ENCODE measurements at places on chromosomes 13 and 19. TPM values are rescaled to one million over a fixed set of nuclear protein-coding genes. Genes with fewer than 3 reads are reported as not detected.

DNA sequence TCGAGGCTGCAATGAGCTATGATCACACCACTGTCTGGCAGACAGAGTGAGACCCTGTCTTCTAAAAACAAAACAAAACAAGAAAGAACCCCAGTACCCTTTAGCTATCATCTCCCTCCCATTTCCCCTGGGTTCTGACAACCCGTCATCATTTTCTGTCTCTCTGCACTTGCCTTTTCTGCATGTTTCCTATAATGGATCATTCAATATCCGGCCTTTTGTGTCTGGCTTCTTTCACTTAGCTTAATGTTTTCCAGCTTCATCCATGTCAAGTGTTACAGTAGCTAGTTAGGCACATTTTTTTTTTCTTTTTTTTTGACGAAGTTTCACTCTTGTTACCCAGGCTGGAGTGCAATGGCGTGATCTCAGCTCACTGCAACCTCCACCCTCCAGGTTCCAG lies 16.5 kb downstream of the AP2S1 start:
- no peak for DNase-seq

GRCh38 chr13:99489028-99489427 lies 12.2 kb upstream of the TM9SF2 start:
- DNase-seq: no peak

DNA sequence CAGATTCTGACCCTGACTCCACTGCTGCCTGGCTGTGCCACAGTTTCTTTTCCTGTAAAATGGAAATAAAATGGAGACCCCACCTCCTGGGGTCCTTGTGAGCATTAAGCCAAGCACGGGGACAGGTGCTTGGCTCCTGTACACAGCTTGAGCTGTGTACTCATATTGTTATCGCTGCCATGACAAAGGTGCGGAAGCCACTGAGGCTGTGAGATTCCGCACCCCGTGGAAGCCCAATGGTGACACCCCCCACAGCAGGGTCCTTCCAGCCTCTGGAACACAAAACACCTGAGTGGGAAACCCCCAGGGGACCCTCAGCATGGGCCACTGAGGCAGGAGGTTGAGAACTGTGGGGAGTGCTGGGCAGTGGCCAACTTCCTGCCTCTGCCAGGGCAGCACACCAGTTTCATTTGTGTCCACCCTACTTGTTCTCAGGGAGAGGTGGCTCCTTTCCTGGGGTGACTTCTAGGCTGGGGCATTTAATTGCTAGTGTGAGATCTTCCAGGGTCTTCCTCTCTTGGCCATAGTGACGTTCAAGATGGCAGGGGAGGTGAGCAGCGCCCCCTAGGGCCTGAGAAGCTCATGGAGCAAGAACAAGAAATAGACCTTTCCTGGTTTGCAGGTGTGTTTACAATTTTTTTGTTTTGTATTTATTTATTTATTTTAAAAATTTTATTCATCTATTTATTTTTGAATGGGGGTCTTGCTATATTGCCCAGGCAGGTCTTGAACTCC lies 5.4 kb upstream of the JSRP1 start:
- no peak for DNase-seq

Gene USP12
- 58.8 TPM for total RNA-seq

Gene MUC16
- 0.15 TPM for total RNA-seq

Gene IGFL3
- not detected for total RNA-seq

Gene ZNF665
- total RNA-seq: 7.1 TPM

DNA sequence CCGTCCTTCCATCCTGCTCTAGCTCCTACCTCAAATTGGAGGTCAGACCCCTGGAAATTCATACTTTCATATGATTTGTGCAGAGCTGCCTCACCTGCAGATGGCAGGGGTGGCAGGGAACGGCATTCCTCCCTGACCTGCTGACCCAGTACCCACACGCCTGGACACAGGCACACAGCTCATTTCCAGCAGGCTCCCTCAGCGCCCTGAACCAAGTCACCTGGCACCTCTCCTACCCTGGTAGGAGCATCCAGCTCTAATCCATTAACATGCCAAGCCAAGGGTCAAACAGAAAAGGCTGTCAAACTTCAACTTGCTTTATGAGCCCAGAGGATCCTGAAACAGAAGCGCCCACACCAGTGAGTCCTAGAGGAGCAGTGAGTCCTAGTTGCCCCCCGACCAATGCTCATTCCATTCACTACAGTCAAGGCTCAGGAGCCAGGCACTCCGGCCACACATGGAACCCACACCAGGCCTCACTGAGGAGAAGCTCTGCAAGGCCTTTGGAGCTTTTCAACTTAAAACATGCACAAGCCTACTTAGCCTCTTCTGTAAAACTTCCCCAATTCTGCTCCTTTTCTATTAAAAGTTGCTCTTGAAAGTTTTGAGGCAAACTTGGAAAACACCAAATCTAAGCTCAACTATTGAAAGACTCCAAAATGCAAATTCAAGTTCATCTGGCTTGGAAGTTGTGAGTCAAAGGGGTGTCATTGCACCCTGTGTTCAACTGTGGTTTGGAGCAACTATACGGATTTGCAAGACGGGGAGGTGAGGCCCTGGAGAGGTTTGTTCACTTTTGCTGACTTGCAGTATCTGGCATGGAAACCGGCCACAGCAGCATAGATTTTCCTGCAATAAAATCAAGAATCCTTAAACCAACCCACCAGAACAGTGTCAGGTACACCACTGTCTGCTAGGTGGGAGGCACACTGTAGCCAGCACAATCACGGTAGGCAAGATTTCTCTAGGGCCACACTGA lies 96.7 kb downstream of the CRYL1 start:
- DNase-seq: no peak

- no peak for DNase-seq
Measured at GRCh38 chr19:18634612-18635297, 2.1 kb upstream of the KLHL26 start.

Gene FFAR1
- total RNA-seq: 5.1 TPM

DNA sequence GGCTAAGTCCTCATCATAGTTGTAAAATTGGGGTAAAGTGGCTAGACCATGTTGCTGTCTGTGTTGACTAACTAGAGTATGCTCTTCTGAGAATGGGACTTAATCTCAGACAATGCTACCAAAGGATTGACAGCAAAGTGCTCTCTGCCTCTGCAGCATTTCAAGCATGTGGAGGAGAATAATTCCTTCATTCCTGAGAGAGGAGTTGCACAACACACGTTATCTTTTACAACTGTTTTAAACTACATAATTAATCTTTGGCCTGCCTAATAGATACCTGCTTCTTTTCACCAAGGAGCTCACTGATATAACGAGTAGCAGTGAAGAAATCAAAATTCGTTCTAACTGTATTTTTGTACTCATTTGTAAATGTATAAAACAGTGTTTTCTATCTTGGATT lies 2172.2 kb downstream of the PCDH9 start:
- no peak for DNase-seq

DNA sequence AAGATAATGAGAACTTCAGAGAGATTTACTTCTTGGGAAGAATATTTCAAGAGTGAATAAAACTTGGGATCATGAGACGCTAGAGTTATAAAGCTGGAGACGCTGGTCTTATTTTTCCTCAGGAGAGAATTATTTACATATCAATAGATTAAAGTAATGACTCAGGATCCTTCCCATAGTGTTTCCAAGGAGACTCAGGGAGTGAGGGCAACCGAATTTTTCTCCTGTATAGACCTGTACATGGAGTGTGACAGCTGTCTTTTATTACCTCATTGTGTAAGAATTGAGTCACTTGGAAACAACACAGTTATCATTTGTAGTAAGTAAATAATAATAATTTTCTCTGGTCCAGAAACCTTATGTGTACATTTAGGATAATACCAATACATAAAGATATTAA lies 1905.5 kb downstream of the OLFM4 start:
- DNase-seq: no peak

Gene TARM1
- not detected for total RNA-seq

DNA sequence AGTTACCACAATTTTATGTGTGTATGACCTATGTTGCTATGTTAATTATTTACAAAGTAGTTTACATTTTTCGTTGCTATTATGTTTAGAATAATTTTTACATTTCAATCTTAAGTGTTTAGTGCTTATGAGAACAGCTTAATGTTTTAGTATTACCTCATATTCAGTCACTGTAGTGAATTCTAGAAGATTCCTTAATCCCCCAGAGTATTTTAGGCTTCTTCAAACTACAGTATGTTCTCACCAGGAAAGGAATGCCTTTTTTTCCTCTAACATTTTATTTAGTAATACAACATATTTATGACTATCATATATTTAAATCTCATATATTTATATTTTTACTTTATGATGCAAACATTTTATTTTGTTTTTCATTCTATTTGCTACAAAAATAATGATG lies 612.1 kb upstream of the KLHL1 start:
- DNase-seq: no peak

Gene DKKL1
- 0.76 TPM for total RNA-seq

GRCh38 chr19:16825312-16826052 lies 3.7 kb upstream of the SIN3B start:
- DNase-seq: no peak

GRCh38 chr19:41917676-41918075 lies 10.6 kb downstream of the ERFL start:
- DNase-seq: no peak

Gene FGF22
- total RNA-seq: 0.64 TPM

Gene PDE4C
- total RNA-seq: not detected
